Chondrocyte (in vitro differentiated cells): ENCODE measurements at places on chromosomes 2 and 18. TPM values are rescaled to one million over a fixed set of nuclear protein-coding genes. Genes with fewer than 3 reads are reported as not detected.

Gene CDH7
- total RNA-seq: not detected in 3 replicates

DNA sequence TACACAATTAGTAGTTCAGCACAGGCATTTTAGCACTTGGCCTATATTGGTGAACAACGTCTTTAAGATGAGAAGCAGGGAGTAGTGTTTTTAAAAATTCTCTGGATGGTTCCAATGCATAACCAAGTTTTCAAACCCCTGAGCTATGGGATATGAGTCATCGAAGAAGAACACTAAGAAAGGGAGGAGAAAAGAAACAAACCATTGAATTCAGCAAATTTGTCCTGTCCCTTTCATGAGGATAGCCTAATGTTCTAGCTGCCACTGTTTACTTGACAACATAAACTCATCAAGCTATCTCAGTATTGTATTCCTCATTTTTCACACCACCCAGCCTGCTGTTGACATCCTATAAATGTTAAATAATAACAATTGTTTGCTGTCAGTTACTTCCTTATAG lies 158.0 kb downstream of the BARD1 start:
- DNase-seq: no peak
- no peaks in the 10 kb centered on the region for H3K27me3 ChIP-seq
- H3K27ac ChIP-seq: no peak overlapping the region
- peaks cover 38% of the 10 kb centered on the region for H3K4me1 ChIP-seq
- H3K36me3 ChIP-seq: no peaks in the 10 kb centered on the region

GRCh38 chr18:25672490-25672889 lies 320.5 kb upstream of the ZNF521 start:
- peaks cover 3% of the 10 kb centered on the region for H3K36me3 ChIP-seq
- no peak overlapping the region for H3K27ac ChIP-seq
- H3K4me3 ChIP-seq: no peak overlapping the region
- H3K4me1 ChIP-seq: no peaks in the 10 kb centered on the region
- no peak for DNase-seq
- no peaks in the 10 kb centered on the region for H3K27me3 ChIP-seq

- H3K4me1 ChIP-seq: peaks cover 37% of the 10 kb centered on the region
Observed at GRCh38 chr18:23193742-23194141, 58.5 kb downstream of the CABLES1 start.

DNA sequence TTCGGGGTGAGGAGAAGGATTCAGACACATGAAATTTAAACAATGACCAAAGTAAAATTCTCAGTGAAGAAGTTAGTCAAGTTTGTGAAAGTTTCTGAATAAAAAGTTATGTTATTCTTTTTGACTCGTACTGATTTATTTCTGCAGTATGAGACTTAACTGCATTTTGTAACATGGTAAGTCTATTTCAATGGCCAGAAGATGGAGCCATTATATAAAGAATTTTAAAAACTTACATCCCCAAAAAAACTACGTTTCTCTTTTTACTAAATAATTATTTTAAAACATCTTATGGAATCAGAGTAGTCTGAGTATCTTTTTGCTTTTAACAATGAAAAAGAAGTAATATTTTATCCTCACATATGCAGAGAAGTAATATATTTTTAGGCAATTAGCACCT lies 51.4 kb upstream of the SCN1A start:
- H3K4me3 ChIP-seq: no peak overlapping the region
- no peak for DNase-seq
- peaks cover 10% of the 10 kb centered on the region for H3K4me1 ChIP-seq
- H3K36me3 ChIP-seq: no peaks in the 10 kb centered on the region
- H3K27ac ChIP-seq: no peak overlapping the region
